ENCODE measurements at places on chromosomes 11 and 22. TPM values are rescaled to one million over a fixed set of nuclear protein-coding genes. Genes with fewer than 3 reads are reported as not detected.
A peak's percentile ranks its signal among the peaks of the same experiment; 100 is the strongest.

Gene PKNOX2
- not detected for total RNA-seq

DNA sequence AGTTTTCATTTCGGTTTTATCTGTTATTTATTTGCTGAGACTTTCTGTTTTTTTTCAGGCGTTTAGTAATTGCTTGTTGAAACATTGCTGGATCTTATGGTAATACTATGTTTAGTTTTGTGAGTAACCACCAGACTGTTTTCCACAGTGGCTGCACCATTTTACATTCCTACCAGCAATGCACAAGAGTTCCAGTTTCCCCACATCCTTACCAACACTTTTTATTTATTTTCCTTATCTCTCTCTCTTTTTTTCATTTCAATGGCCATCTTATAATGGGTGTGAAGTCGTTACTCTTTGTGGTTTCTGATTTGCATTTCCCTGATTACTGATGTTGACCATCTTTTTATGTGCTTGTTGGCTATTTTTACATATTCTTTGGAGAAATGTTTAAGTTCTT is 23.7 kb downstream of the USP47 start:
- no peak for DNase-seq

GRCh38 chr22:26812731-26813130 is 155.3 kb downstream of the MIAT start:
- peak; percentile 37 for DNase-seq

DNA sequence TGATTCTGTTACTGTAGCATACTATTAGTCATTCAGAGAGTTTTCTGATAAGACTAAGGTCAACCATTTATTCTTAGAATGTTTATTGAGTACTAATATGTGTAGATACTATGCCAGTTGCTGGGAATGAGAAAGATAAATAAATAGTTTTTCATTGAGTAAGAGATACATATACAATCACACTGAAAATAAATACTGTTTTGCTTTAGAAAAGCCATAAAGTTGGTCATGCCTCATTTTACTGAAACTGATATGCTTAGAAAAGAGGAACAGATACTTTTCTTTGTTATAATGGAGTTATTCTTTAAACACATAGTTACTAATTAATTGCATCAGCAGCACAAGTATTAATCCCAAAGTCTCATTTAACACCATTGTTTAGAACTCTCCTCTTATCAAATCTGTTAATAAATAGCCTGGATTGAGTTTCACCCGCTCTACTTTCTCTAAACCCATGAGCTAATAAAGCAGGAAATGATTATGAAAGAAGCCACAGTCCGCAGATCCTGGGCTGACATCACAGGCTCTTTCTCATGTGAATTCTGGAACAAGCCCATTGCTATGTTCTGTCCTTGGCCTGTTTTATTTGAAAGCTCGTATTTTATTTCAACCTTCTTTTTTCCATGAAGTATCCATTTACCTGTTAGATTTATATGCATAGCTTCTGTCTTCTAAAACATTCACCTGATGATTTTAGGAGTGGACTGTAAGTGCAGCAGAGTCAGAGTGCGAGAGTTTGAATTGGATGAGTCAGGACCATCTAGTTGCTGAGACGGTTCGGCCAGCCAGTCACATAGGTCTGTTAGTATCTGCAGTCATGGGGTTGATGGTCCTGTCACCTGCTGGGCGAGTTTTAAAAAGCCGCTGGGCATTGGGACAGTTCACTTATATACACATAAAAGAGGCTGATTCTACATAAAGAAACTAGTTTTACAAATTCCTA is 35.5 kb downstream of the PIWIL4 start:
- DNase-seq, result peak; percentile 89

DNA sequence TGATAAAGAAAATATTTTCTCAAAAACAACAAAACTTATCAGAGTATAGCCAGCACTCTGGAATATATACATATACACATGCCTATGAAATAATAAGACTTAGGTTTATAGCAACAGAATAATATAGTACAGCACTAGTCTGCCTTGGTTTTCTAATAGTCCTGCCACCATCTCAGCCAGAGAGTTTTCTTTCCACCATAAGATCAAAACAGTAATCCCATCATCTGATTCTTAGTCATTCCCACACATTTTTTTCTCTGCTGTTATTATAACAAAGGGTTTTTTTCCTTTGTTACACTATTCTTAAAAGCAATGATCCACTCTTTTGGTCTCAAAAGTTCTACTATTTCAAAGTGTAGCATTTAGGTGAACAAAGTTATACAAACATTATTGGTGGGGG is 15.1 kb downstream of the MTMR2 start:
- DNase-seq, result peak; percentile 3

DNA sequence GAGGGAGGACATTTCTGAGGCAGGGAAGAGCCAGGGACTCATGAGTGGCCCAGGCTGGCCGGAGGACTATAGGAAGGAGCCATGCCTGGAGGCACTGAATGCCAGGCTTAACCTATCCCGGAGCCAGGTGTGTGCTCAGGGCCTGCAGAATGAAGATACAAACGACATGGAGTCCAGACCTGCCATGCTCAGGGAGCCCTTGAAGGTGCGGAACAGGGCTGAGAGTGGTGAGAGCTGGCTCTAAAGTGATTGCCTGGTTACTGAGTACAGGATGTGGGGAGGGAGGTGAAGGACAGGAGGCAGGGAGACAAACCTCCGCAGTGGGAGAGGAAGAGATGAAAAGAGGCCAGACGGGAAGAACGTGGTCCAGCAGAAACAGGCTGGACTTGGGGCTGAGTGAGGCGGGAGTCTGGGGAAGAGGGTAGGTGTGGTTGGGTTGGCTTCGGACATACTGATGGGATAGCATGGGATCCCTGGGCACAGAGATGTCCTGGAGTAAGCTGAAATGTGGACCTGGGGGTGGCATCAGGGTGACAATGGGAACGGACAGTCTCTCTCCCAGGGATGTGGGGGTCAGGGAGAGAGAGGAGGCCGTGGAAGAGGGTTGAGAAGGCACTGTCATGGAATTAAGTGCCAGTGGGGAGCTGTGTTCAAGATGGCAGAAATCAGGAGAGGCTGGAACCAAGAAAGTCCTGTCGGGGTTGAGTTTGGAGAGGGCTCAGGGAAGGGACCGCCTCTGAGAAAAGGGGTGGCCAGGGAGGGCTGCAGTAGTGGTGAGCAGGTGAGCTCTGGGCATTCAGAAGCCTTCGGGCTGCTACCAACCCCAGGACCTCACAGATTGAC is 1.5 kb upstream of the ANKRD13D start:
- DNase-seq, result no peak

DNA sequence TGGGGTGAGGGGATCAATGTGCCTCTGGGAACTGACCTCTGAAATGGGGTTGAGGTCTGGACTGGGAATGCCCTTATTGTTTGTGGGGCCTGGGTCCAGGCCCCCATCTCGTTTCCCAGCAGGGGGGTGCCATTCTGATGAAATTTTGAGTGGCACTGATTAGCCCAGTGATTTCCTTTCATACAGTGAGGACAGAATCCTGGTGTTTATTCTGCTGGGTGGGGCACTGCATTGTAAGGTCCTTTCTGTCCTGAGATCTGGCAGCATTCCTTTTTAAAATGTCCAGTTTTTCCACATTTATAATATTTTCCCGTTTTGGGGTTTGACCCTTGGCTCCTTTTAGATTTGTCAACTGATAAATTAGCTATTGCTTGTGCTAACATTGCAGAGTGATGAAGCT is 27.1 kb downstream of the OR10A6 start:
- no peak for DNase-seq
